ENCODE measurements at places on chromosomes 2 and 18. TPM values are rescaled to one million over a fixed set of nuclear protein-coding genes. Genes with fewer than 3 reads are reported as not detected.

Gene UGT1A4
- 1.6 TPM for total RNA-seq

Gene RSAD2
- total RNA-seq = 10.3 TPM

Gene MBOAT2
- 33.1 TPM for total RNA-seq

Gene SLC4A5
- 3.9 TPM for total RNA-seq

Gene NAB1
- total RNA-seq = 22.8 TPM

Gene ARMC9
- total RNA-seq = 15.6 TPM

Gene ABCB11
- total RNA-seq = 0.13 TPM

Gene MDH1B
- total RNA-seq = 4.4 TPM

Gene RIT2
- total RNA-seq = 0.58 TPM

Gene FOXI3
- total RNA-seq = 0.67 TPM

Gene TUBA4A
- total RNA-seq = 23.4 TPM

Gene IL1R2
- total RNA-seq = not detected

Gene CFAP65
- total RNA-seq = 10.0 TPM

Gene IHH
- total RNA-seq = 0.53 TPM

Gene SLC35G4
- not detected for total RNA-seq

Gene MEP1B
- total RNA-seq = 0.19 TPM

Gene UGT1A3
- 0.24 TPM for total RNA-seq

Gene RESP18
- total RNA-seq = not detected
